ENCODE measurements at places on chromosomes 2 and 18.

DNA sequence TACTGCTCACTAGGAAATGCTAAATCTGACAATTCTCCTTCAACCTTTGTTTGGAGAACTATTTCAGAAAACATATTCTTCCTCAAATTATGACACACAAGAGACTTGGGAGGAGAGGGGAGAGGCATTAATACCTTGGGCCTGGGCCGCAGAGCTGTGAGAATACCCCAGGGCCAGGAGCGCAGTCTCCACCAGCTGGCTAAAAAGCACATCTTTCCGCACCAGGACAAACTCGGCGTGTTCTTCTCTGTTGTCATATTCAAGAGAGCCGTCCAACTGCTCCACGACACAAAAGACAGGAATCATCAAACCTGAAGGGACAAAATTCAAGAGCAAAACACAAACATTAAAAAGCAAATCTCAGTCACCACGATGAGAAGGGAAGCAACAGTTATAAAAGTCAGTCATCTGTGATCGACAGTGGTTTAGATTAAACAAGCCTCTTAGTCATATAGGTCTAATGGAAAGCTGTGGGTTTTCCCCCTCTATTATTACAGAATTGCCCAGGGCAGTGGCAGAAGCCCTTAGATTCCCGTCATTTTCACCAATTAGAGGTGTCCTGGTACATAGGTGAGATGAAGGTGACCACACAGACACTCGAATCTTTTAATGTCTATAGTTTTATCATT, 24.4 kb downstream of the SATB2 start:
- no peak for DNase-seq

- no peak for DNase-seq
These were observed 526 bp downstream of the PRKRA start for GRCh38 chr2:178450524-178450773.

DNA sequence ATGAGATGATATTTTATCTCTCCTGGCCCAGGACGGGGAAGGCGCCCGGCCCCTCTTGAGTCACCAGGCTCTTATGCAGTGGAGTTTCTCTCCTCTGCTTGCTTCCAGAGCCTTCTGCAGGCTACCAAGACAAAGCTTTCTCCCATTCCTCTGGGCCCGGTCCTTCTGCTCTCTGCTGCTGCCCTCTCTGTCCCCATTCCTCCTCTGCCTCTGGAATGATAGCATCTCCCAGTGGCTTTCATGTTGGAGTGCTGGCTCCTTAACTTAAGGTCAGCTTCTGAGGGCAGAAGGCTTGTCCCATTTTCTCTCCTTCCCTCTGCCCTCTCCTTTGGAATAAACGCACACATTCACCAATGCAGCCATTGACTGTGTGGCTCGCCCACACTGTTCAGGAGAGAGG, 86.2 kb downstream of the SDC1 start:
- DNase-seq, result no peak

GRCh38 chr2:32951672-32952071, 4.9 kb downstream of the LTBP1 start:
- DNase-seq, result no peak

All from HT1080 (cell line).